ENCODE measurements at places on chromosomes 11 and 22.

GRCh38 chr11:13713982-13714381 lies 45.5 kb downstream of the FAR1 start:
- DNase-seq, result no peak

- DNase-seq, result peak; percentile 85
These were observed 52.1 kb downstream of the LHFPL7 start for GRCh38 chr22:24894220-24894975.

- DNase-seq, result no peak
These were observed 416.5 kb downstream of the GUCY1A2 start for GRCh38 chr11:106601684-106602297.

GRCh38 chr22:32809786-32810554 lies 8.5 kb downstream of the TIMP3 start:
- DNase-seq, result no peak
